ENCODE measurements at places on chromosomes 2 and 18. TPM values are rescaled to one million over a fixed set of nuclear protein-coding genes. Genes with fewer than 3 reads are reported as not detected.

GRCh38 chr2:229980431-229981184 is 58.3 kb downstream of the FBXO36 start:
- no peak overlapping the region for H3K27ac ChIP-seq
- H3K4me1 ChIP-seq, result no peaks in the 10 kb centered on the region
- no peaks in the 10 kb centered on the region for H3K36me3 ChIP-seq
- H3K27me3 ChIP-seq, result no peaks in the 10 kb centered on the region

The ZEB2 gene
- 176 TPM for total RNA-seq

The SATB2 gene
- 2.9 TPM for total RNA-seq

The KCNF1 gene
- total RNA-seq, result 0.83 TPM

DNA sequence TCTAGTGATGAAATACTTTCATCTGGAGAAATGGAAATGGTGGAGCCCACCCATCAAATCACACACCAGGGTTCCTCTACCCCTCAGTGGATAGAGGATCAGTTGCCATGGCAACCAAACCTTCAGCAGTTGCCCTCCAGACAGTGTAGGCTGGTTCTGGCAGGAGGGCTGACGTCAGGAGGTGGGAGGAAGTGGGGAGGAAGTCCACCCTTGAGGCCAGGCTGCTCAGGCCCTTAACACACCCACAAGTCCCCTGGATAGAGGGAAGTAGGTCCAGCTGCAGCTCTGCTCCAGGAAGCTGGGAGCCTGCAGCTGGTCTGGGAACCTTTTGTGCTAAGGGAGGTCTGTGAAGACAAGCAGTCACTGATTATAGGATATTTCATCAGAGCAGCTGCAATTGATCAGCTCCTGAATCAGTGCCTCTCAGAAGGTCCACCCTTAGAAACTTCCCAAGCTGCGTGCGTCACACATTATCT is 186.6 kb downstream of the MTX2 start:
- peak overlapping the region; percentile 11 for H3K27ac ChIP-seq
- H3K27me3 ChIP-seq, result peaks cover 3% of the 10 kb centered on the region
- peak; percentile 41 for DNase-seq
- H3K4me1 ChIP-seq, result peaks cover 9% of the 10 kb centered on the region
- no peak overlapping the region for H3K4me3 ChIP-seq
- H3K36me3 ChIP-seq, result no peaks in the 10 kb centered on the region

The NT5C1B gene
- total RNA-seq, result not detected

The ATP6V1B1 gene
- total RNA-seq, result 5.9 TPM

DNA sequence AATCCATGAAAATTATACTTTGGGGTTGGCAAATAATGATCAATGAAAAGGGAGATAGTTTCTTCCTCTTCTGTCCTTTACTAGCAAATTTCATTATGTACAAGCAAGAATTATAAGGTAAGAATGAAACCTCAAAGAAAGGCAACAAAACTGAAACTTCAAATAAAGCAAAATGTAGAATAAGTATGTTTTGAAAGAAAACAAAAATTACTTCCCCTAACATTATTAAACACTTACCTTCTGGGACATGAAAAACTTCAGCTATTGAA is 29.4 kb downstream of the THADA start:
- no peak overlapping the region for H3K27ac ChIP-seq
- H3K36me3 ChIP-seq, result peaks cover 11% of the 10 kb centered on the region
- H3K4me1 ChIP-seq, result no peaks in the 10 kb centered on the region

- DNase-seq, result peak; percentile 1
- no peaks in the 10 kb centered on the region for H3K36me3 ChIP-seq
- no peak overlapping the region for H3K4me3 ChIP-seq
- no peak overlapping the region for H3K27ac ChIP-seq
These were observed 58.3 kb downstream of the WDR7 start for GRCh38 chr18:56709463-56709862.

- H3K27ac ChIP-seq, result peak overlapping the region; percentile 68
- H3K4me3 ChIP-seq, result no peak overlapping the region
- H3K4me1 ChIP-seq, result no peaks in the 10 kb centered on the region
- no peaks in the 10 kb centered on the region for H3K27me3 ChIP-seq
These were observed 24.3 kb downstream of the INPP5D start for GRCh38 chr2:233084488-233084887.

DNA sequence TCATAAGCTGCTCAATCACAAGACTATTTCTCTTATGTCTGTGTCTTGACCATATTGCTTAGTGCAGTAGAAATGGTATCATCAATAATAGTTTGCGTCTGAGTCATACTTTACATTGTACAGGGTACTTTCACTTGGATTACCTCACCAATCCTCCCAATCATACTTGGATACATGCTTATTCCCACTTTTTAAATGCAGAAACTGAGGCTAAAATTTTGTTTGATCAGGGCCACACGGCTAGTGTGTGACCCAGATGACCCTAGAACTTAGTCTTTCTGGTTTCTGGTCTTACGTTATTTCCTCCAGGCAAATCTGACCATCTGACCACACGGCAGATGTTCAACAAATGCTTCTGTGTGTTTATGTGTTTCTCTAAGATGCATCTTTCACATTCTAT is 23.8 kb upstream of the CCL20 start:
- H3K36me3 ChIP-seq, result no peaks in the 10 kb centered on the region
- no peaks in the 10 kb centered on the region for H3K27me3 ChIP-seq
- no peak overlapping the region for H3K4me3 ChIP-seq

GRCh38 chr2:23826040-23826439 is 100.9 kb downstream of the ATAD2B start:
- no peak overlapping the region for H3K4me3 ChIP-seq
- peaks cover 2% of the 10 kb centered on the region for H3K36me3 ChIP-seq
- DNase-seq, result no peak
- H3K27ac ChIP-seq, result no peak overlapping the region

The ANKRD36C gene
- total RNA-seq, result 114 TPM

GRCh38 chr2:73830871-73831401 is 2.2 kb downstream of the STAMBP start:
- no peak overlapping the region for H3K27ac ChIP-seq
- no peaks in the 10 kb centered on the region for H3K27me3 ChIP-seq
- DNase-seq, result no peak

- H3K36me3 ChIP-seq, result no peaks in the 10 kb centered on the region
- H3K27me3 ChIP-seq, result no peaks in the 10 kb centered on the region
- H3K27ac ChIP-seq, result no peak overlapping the region
- peaks cover 6% of the 10 kb centered on the region for H3K4me1 ChIP-seq
These were observed 73.9 kb downstream of the SDC1 start for GRCh38 chr2:20150806-20151571.
